ENCODE measurements at places on chromosomes 2 and 18.

- no peaks in the 10 kb centered on the region for H3K4me1 ChIP-seq
- H3K4me3 ChIP-seq: no peak overlapping the region
- H3K27me3 ChIP-seq: no peaks in the 10 kb centered on the region
Measured at GRCh38 chr18:51133580-51134160, 63.8 kb downstream of the MEX3C start.

GRCh38 chr2:147488472-147488871, 356.4 kb upstream of the ACVR2A start:
- peaks cover 3% of the 10 kb centered on the region for H3K27me3 ChIP-seq
- no peak overlapping the region for H3K4me3 ChIP-seq
- peaks cover 44% of the 10 kb centered on the region for H3K4me1 ChIP-seq
- H3K36me3 ChIP-seq: peaks cover 16% of the 10 kb centered on the region
- no peak overlapping the region for H3K27ac ChIP-seq
- DNase-seq: no peak

GRCh38 chr2:141207036-141207385, 923.8 kb downstream of the LRP1B start:
- H3K4me3 ChIP-seq: no peak overlapping the region
- H3K27ac ChIP-seq: no peak overlapping the region
- H3K36me3 ChIP-seq: no peaks in the 10 kb centered on the region
- no peaks in the 10 kb centered on the region for H3K27me3 ChIP-seq

DNA sequence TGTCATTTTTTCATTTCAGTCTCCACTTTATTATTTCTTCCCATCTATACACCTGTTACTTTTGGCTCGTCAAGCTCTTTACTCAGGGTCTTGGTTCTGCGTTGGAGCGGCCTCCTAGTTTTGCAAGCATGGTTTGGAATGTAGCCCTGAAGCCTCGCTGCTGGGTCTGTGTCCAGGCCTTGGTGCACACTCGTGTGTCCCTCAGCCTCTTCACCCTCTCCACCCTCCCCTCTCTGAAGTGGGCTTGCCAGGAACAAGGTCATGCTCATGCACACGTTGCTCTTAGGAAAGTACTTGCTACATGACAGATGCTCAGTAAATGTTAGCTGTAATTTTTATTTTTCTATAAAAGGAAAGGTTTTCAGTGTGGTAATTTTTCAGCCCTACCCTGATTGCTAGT, 147.0 kb downstream of the ATP9B start:
- no peaks in the 10 kb centered on the region for H3K4me1 ChIP-seq
- H3K27me3 ChIP-seq: no peaks in the 10 kb centered on the region
- no peak for DNase-seq
- H3K36me3 ChIP-seq: no peaks in the 10 kb centered on the region
